ENCODE measurements at places on chromosomes 7 and 10.

- DNase-seq, result no peak
Observed at GRCh38 chr10:499991-500390, 189.5 kb downstream of the DIP2C start.

DNA sequence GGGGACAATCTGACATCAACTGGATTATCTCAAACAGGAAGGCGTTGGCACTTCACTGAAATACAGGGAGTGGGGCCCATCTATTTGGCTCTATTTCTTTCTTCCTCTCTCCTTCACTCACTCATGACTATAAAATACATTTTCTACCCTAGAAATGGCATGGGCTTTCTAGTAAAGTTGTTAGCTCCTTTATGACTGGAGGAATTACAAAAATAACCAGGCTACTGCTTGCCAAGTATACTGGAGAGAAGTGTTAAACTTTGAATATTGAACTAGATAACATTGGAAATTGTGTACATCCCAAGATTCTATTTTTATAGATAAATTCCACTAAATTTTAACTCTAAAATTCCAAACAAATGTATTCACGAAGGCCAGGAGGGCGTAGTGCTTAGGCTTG lies 255.7 kb upstream of the SORCS1 start:
- no peak for DNase-seq

DNA sequence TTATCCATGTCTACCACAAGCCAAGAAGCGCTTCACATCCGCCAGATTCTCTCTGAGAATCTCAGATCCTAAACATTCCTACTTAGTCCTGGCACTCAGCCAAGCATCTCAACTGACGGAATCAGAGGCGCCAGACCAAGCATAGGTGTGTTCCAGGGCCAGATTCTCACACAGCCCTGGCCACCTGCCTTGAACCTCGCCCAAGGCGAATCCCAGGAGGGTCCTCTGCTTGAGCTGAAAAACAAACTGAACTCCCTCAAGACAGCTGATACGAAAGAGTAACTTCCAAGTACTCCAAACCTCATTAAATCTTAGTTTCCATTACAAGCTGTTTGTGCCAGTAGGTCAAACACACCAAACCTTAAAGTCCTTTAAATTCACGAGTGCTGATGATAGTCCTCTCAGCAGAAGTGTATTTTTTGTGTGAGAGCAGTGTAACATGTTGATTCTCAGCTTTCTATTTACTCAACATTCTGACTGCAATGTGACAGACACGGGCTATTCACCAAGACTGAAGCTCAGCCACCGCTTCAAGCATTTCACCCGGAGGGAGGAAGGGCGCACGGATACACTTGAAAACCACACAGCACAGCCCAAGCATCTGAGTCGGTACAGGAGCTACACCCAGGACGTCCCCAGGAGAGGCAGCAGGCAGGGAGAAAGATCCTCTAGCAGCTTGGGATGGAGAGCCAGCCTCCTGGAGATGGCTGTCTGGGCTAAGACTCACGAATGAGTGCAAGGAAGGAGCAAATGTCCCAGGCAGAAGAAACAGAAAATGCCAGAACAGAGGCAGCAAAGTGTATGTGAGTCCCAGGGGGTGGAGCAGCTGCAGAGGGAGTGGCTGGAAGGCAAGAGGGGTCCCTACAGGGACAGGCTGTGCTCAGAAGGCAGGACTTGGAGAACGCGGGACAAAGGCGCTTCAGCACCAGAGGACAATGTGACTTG lies 6.0 kb downstream of the PARD3 start:
- no peak for DNase-seq

DNA sequence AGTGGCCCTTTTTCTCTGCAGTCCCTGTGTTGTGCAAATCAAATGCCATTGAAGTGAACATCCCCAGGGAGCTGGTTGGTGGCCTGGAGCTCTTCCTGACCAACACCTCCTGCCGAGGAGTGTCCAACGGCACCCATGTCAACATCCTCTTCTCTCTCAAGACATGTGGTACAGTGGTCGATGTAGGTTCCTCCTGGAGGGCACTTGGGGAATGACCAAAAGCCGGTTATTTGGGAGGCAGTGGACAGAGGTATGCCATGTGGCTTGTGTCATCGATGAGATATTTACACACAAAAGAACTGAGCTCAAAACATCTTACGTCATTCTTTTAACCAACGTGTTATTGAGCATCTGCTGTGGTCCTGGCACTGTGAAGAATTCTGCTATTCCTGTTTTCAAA lies 19.7 kb downstream of the OIT3 start:
- no peak for DNase-seq

- no peak for DNase-seq
Observed at GRCh38 chr7:157615101-157615817, 278.5 kb downstream of the DNAJB6 start.

GRCh38 chr10:35641676-35642034 lies 441 bp downstream of the FZD8 start:
- DNase-seq, result peak; percentile 14

- no peak for DNase-seq
Observed at GRCh38 chr7:117045927-117046710, 92.8 kb downstream of the ST7 start.

DNA sequence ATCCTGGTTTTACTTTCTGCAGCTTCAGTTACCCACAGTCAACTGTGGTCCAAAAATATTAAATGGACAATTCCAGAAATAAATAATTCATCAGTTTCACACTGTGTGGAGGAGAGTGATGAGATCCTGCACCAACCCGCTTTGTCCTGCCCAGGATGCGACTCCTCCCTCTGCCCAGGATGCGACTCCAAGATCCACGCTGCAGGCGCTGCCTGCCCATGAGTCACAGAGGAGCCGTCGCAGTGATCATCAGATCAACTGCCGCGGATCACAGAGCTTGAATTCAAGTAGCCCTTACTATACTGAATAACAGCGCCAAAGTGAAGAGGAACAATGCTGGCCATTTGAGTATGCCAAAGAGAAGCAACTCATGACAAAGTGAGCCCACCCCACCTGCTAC lies 61.5 kb downstream of the GRB10 start:
- no peak for DNase-seq

- DNase-seq, result no peak
Observed at GRCh38 chr10:127833804-127834203, 58.9 kb downstream of the CLRN3 start.

GRCh38 chr7:79093421-79093820 lies 360.0 kb downstream of the MAGI2 start:
- peak; percentile 8 for DNase-seq

DNA sequence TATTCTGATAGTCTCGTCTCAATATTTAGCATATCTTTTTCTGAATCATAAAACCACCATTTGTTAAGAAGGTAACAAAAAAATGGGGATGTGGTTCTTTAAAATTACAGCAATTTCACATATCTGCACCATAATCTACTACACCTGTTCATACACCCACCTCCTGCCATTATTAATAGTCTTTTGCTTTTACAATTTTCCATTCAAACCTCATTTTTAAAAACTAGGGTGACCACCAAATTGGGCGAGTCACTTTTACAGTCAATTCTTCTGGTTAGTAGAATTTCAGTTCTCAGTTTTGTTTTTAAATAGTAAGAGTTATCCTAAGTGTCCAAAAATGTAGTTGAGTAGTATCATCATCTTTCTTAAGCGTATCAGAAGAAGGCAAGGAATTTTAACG lies 48.4 kb upstream of the GSAP start:
- DNase-seq, result no peak

- no peak for DNase-seq
Observed at GRCh38 chr10:90925079-90926029, 4.5 kb upstream of the ANKRD1 start.

DNA sequence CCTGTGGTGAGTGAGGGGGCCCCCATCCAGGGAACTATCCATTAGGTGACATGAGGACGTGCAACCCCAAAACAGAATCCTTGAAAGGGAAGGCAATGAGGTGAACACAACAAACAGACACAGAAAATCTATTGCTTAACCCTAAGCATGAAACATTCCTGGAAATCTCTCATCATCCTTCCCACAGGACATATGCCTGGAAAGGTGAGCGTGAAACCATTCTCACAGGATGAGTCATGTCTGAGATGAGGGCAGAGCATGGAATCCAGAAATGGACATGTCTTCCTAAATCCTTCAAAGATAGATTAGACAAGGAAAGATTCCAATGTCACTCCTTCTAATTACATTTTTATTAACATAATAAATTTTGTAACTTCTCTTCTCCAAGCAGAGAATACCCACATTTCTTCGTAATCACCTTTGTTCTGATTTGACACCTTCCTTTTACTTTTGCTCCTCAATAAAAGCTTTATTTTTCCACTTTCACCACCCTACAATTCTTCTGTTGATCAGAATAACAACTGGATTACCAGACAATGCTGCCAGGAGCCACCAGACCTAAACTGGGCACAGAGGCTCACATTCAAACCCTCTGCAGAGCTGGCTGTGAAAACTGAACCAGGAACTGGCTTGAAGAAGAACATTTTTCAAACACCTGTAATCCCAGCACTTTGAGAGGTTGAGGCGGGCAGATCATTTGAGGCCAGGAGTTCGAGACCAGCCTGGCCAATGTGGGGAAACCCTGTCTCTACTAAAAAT lies 67.2 kb downstream of the COBL start:
- DNase-seq, result no peak

DNA sequence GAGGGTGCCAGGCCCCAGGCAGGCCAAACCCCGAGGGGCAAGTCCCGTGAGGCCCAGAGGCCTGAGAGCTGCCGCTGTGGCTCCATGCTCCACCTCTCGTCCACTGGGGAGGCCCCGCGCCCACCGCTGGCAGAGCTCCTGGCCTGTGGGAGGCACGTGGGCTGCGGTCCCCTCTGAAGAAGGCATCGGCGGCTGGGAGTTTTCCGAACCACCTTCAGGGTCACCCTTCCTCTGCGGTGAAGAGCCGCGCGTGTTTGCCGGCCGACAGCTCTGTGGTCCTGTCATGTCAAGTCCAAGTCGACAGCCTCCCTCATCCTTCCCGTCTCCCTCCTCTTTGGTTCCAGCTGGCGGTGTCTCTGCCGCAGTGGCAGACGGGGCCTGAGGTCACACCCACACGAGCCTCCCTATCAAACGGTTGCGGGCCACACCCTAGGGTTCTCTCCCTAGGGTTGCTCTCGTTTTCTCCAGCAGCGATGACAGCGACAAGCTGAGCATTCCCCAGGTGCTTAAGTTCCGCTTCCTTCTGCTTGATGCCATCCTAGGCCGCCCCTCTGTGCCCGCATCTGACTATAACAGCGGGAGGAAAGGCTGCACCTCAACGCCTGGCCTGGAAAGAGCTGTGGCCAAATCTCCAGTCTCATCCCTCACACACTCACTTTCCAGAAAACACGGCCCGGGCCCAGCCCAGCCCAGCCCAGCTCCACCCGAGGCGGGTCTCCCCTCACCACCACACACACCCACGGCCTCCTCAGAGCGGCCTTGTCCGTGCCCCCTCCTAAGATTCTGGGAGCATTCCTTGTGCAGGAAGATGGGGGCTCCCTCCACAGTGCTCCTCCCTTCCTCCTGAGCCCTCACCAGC lies 185.0 kb downstream of the ELFN1 start:
- peak; percentile 86 for DNase-seq

- no peak for DNase-seq
Observed at GRCh38 chr7:117323305-117323850, 520 bp upstream of the WNT2 start.

DNA sequence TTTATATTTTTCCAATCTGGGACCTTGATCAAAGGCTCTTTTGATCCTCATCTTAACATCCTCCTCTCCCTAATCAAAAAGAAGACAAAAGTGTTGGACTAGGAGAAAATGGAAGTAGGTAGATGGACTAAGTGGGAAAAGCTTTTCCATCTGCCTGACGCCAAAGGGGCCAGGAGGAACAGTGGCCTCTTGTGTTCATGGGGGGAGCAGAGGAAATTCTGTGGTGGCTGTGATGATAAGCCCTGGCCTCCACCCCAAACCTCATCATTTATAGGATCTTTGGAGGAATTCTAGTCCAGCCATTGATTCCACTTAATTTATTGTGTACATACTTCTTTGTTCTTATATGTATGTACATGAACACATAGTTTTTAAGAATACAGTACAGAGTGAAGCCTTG lies 21.7 kb downstream of the ZNF365 start:
- no peak for DNase-seq

DNA sequence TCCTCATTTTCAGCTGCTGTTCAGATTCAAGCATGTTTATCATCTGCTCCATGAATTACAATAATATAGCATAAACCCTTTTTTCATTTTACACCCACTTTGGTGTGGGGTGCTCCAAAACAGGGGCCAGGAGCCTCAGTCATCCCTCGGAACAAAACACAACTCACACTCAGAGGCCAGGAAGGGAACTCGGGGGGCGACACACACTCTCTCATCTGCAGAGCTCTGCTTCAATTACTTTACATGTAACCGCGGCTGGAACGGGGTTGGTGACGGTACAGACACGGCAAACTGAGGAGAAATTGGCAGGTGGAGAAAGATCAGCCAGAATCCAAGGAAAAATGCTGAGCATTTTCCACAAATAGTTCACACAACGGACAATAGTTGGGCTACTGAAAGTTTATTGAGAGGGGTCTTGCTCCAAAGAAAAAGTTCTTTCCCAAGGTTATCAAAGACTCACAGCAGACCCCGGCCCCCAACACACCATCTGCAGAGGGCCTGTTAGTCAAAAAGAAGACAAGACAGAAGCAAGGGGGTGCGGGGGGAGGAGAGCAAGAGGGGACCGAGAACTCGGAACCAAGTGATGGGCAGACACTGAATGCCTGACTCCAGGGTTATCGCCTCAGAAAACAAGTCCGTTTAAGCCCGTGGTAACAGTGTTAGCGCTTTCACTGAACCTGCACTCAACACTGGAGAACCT lies 20.5 kb downstream of the DIP2C start:
- no peak for DNase-seq

DNA sequence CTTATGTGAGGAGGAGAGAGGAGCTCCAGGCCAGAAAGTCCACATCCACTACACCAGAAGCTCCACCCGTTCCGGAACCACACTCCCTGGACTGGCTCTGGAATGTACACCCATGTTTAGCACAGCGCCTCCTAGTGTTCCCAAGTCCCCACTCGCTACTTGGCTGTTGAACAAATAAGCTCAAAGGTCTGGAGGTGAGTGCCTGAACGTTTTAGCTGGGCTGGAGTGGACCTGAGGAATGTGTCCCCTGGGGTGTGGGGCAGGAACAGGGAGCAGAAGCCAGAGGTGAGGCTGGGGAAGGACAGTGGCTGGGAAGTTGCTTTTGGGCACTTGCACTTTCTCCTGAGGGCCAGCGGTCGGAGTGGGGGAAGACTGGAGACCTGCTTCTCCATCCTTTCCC lies 164.1 kb upstream of the CDCA7L start:
- peak; percentile 58 for DNase-seq

- no peak for DNase-seq
Observed at GRCh38 chr10:90179696-90180407, 478.5 kb downstream of the KIF20B start.

- DNase-seq, result no peak
Observed at GRCh38 chr7:139431459-139431858, 52.0 kb downstream of the KLRG2 start.

DNA sequence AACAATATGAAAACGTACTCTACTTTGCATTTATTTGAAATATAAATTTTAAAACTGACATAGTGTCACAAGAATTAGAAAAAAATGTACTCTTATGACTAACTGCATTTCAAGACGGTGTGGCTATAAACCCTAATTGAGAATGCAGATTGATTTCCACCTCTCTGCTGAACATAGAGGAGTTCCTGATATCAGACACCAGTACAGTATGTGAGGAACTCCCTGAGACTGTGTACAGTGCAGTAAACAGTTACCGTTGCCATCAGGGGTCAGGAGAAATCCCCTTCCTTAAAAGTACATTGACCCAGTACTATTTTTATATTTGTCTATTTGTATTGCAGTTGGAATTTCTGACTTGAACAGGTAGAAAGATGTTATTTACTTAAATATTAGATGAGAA lies 61.8 kb upstream of the DKK1 start:
- DNase-seq, result no peak

All from hematopoietic multipotent progenitor cell treated with erythropoietin and hydrocortisone succinate and interleukin-3 and kit ligand, for 6 days (in vitro differentiated cells).